Cerebellar nuclear complex (tissue), 1 donor: ENCODE measurements at places on chromosomes 7 and 10.

DNA sequence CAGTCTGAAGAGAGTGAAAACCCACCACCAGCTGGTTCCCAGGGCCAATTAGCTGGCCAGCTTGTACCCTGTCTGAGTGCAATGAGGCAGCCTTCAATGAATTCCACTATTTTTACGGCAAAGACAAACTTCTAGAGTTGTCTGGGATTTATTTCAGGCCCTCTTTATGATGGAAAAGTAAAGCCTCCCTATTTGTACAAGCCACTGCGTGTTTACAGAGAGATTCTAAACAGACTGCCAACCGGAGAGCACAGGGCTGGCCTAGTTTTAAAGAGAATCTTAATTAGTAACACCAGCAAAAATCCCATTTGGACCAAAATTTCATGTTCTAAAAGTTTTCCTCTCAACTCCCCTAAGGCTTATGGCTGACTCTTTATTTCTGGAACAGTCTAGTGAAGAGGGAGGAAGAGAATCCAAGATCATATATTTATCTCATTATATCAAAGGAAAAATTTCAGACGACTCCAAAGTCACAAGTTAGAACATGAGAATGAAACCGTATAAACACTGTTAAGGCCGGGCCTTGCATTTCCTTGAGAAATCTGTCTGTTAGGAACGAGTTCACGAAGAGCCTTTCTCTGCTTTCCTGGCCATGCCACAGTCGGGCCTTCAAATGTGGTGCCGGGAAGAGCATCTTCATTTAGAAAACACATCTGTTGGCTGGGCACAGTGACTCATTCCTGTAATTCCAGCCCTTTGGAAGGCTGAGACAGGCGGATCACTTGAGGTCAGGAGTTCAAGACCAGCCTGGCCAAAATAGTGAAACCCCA, 724.6 kb upstream of the NRP1 start:
- no peak for DNase-seq

DNA sequence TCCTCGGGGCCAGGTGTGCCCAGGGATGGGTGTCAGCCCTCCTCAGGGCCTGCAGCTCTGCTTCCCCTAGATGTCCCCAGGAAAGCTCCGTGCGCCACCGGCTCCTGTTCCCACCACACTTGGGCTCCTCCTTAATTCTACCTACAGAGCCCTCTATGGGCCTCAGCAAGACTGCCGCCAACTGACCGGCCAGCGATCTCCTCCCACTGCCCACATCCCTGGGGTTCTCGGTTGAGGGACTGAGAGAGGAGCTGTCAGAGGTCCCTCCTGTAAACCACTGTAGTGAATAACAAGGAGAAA, 5.3 kb upstream of the LDB3 start:
- no peak for DNase-seq

- DNase-seq: no peak
Observed at GRCh38 chr7:66967029-66967428, 28.4 kb downstream of the SBDS start.

DNA sequence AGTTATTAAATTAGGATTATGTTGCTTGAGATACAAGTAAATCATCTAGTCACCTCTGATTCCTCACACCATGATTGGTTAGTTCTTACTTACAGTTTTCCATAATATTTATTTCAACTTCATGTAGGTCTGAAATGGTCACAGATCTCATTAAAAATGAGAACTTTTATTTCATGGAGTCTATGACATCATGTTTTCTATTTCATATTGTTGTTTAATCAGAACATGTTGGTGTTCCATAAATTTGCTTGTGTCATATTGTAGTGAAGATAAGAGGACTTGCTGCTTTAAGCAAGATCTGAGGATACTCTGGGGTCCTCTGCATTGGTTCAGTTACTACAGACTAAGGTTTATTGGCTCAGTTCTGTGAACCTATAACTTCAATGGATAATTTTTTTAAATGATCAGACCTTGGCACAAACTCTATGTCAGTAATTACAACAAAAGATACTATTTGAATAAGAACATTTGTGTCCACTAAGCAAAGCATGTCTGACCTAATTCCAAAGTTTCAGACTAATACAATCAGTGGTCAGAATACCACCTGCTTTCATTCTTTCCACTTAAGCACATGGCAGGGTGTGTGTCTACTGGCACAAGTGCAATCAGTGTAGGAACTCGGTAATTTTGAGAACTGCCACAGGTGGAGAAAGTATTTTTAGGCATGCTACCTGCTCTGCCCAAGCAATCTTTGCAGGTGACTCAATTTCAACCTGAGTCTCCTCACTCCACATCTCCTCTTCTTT, 68.5 kb downstream of the CCDC71L start:
- no peak for DNase-seq

DNA sequence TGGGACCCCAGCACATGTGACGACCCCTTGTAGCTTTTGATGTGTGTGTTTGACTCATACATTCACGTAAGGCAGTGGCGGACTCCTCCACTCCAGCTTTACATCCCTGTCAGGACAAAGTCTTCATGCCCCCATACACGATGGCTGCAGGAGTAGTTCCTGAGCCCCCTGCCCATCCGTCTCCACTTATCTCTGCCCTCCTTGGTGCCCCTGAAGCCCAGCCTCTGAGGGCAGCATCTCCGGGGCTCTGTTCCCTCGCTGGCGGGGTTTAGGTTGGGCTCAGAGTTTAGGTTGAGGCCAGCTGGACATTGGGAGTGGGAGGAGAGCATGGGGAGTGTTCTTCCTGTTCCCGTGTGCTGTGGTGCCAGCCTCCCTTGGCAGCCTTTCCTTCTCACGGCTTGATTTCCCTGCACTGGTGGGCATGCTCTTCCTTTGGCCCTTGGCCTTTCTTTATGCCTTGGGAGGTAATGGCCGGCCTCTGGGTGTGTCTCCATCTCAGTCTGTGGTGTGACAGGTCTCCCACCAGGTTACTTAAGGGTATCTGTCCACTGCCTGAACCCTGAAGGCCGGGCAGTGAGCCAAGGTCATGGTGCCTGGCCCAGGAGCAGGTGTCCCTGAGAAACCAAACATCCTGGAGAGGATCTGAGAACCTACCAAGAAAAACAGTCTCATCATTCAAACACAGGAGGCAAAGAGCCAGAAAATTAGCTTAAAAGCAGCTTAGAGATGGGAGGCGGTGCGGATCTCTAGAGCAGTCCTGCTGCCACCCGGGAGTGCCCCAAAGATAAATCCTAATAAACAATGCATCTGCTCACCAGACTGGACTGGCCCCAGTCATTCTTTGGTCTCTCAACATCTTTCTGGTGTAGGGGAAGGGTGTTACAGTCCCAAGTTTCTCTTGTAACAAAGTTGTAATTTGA, 85.5 kb downstream of the GLRX3 start:
- no peak for DNase-seq

GRCh38 chr10:93872375-93873158, 21.2 kb upstream of the SLC35G1 start:
- no peak for DNase-seq

DNA sequence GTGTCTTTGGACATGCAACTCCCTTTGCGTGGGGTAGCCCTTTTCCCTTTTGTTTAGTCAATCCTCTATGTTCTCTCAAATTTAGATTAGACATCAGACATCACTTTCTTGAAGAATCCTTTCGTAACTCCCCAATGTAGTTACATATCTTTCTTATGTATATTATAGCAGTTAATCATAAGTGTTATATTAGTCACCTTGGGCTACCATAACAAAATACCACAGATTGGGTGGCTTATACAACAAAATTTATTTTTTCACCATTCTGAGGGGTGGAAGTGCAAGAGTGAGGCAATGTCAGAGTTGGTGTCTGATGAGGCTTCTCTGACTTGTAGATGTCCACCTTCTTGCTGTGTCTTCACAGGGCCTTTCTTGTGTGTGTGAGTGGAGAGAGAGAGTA, 105.7 kb downstream of the PHTF2 start:
- no peak for DNase-seq

- no peak for DNase-seq
Observed at GRCh38 chr7:1576521-1577253, 6.9 kb upstream of the PSMG3 start.

DNA sequence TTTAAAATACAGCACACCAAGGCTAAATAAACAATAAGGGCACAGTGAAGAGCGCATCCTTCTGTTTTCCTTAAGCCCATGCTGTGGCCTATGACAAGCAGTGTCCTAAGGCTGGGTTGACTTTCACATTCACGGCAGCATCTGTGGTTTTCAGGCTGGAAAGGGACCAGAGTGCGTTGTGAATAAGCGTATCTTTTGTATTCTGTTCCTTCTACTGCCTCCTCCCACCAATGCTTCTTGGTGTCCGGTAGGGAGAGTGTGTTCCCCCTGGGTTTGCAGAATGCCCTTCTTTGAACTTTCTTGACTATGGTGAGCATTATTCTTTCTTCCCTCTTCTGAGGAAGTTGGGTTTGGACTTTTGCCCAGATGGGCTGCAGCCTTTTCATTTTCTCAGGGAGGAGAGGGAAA, 73.6 kb downstream of the ABCA13 start:
- no peak for DNase-seq

- no peak for DNase-seq
Observed at GRCh38 chr7:13017881-13018280, 330.4 kb downstream of the ARL4A start.

DNA sequence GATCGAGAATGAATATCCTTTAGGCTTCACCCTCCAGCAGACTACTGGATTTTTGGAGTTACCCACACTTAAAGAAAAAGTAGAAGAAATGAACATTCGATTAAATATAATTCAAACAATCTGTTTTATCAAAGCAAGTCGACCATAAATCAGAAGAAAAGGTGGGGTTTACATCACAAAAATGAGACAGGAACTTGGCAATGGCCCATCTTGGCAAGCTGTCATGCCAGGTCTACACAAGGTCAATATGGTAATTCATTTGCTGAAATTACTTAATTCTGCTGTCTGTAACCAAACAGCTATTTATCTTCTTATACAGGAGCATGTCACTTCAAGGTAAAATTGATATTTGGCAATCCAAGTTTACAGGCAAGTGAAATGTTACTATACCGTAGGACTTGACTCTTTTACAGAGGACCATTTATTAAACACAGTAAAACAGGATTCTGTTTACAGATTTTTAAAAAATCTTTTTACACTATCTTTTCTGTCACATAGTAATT, 640.6 kb upstream of the NRP1 start:
- DNase-seq: no peak

DNA sequence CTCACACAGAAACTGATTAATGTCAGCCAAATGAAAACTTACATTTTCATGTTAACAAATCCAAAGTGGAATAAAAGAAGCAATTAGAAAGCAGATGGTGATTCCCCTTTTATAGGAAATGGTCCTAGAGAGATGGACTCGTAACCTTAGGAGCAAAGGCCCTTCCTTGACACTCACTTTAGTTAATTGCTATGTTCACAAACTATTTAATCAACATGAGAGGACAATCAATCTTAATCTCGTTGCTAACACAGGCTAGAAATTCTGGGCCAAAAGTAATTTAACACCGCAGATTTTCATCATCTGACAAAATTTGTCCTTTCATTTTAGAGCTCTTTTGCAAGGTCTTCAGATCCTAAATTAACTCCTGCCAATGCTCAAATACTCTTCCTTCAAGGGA, 64.0 kb upstream of the DNAJB12 start:
- no peak for DNase-seq

- no peak for DNase-seq
Observed at GRCh38 chr7:111535142-111535870, 27.0 kb downstream of the IMMP2L start.

DNA sequence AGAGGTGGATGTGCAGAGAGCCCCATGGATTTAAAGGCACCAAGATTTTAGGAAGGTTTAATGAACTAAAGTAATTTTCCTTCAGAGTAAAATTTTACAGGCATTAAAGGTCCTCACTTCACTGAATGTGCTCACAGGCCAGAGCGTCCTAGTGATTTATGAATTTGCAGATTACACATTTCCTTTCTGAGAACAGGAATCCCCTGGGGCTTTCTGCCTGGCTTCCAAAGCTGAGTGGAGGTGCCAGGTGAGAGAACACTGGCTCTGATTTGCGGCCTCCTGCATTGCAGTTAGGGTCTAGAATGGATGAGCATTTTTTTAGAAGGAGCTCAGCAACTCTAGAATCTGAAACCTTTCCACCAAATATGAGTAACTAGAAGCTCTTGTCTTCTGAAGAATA, 194.3 kb downstream of the SORCS3 start:
- DNase-seq: no peak

DNA sequence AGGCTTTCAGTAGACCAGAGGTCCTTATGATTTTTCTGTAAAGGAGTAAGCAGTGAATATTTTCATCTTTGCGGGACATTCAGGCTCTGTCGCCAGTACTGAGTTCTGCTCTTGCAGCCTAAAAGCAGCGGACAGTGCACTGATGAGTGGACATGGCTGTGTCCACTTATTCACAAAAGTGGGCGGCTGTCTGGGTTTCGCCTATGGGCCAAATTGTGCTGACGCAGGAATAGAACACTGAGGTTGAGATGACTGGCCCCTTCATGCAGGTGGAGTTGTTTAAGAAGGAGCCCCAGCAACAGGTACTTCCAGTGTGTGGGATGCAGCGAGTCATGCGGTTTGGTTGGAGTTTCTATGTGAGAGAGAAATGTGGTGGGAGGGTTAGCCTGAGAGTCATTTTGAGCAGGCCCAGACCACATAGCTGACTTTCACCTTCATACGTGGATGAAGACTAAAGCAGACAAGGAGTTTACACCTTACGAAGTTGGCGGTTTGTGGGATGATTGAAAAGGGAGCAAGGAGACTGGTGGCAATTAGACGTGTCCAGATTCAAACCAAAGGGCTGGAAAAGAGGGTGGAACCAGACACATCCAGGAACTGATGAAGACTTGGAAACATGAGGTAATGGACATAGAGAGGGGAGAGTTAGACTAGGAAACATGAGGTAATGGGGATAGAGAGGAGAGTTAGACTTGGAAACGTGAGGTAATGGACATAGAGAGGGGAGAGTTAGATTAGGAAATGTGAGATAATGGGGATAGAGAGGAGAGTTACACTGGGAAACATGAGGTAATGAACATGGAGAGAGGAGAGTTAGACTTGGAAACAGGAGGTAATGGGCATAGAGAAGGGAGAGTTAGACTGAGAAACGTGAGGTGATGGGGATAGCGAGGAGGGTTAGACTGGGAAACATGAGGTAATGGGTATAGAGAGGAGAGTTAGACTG, 38.2 kb downstream of the WDR37 start:
- no peak for DNase-seq

- no peak for DNase-seq
Observed at GRCh38 chr10:123988694-123989093, 97.1 kb upstream of the CPXM2 start.

- DNase-seq: no peak
Observed at GRCh38 chr10:930625-931325, 730 bp downstream of the LARP4B start.

DNA sequence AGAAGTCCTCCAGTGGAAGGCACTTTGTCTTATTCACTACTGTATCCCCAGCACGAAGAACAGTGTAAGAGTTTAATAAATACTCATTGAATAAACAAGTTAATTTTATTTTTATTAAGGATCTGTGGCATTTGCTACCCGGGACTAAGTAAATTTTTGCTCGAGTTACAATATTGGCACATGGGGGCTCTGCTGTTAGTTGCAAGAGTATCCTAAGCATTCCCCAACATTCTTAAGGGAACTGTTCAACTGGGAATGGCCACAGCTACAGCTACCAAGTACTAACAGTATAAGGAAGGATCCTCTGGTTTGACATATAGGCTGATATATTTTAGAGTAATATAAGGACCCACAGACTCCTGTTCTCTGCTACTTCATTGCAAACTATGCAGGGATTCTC, 8.7 kb upstream of the LRRTM3 start:
- DNase-seq: no peak
